Activated CD4-positive, alpha-beta memory T cell treated with anti-CD3 and anti-CD28 coated beads, Interleukin-2, amount 10 ng/mL, durations not matched to agents 7 days and 5 days (primary cell): ENCODE measurements at places on chromosomes 3 and 15.
A peak's percentile ranks its signal among the peaks of the same experiment; 100 is the strongest.

DNA sequence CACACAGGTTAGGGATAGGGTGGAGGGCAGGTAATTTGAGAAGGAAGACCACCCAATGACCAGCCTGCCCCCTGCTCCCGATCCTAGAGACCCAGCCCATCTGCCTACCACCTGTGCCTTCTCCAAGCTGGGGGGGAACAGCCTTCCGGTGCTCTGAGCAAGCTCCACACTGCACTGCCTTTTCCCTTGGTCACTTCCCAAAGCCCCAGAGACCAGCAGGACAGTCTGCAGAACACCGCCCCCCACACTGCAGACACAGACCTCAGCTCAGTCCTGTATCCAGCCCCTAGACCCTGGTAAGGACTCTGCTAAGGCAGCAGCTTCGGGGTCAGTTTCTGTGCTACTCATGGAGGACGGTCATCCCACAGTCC lies 156.9 kb downstream of the MEGF11 start:
- DNase-seq, result no peak

DNA sequence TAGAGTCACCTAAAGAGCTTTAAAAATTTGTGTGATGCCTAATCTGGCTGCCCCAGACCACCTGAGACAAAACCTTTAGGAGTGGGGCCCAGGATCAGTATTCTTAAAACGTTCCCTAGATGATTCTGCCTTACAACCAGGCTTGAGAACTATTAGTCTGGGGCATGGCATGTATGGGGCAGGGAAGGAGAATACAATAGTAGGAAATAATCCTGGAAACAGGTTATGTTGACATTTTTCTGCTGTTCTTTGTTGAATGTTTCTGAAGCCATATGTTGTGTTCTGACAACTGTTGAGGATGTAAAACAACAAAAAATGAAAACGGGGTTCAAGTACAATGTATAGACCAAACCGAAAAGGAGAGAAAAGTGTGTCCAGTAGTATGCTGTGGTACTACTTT lies 2.9 kb downstream of the GTF2E1 start:
- DNase-seq, result no peak

DNA sequence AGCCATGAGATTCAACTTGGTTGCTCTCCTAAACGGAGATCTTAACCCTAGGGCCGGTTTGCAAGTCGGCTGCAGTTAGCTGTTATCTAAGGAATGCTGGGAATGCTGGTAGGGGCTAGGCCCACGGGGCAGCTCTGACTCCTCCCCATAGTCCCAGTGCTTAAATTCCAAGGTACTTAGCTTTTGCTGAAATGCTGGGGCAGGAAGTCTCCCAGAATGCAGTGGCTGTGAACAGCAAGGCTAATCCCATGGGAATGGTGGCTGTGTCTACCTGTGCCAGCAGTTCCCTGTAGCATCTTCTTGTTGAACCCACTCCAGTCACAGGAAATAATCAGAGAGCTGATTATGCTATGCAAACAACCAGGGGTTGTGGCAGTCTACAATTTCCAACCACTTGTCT lies 102.5 kb upstream of the TJP1 start:
- DNase-seq, result no peak

DNA sequence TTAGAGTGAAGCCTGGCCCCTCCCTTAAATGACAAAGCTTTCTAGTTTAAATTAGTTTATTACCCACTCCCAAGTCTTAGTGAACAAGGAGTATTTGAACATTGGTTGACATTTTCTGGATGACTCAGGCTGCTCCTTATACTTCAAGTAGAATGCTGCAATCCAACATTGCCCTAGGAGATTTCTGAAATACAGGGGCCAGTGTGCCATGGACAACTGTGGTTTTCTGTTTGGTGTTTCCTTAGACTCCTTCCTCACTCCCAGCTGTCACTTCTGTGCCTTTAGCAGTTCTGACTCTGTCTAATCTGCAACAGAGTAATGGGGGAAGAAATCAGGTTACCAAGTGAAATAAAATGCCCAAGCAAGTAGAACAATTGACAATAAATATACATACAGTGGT lies 116.1 kb upstream of the P2RY1 start:
- DNase-seq, result no peak

- no peak for DNase-seq
These were observed 35.9 kb upstream of the PPP2R3A start for GRCh38 chr3:135929670-135930069.

GRCh38 chr3:94226078-94226477 lies 163.2 kb downstream of the NSUN3 start:
- DNase-seq, result no peak

GRCh38 chr15:50353975-50354837 lies 792 bp downstream of the GABPB1 start:
- peak; percentile 67 for DNase-seq

GRCh38 chr15:32957219-32957618 lies 237.3 kb downstream of the FMN1 start:
- DNase-seq, result no peak

DNA sequence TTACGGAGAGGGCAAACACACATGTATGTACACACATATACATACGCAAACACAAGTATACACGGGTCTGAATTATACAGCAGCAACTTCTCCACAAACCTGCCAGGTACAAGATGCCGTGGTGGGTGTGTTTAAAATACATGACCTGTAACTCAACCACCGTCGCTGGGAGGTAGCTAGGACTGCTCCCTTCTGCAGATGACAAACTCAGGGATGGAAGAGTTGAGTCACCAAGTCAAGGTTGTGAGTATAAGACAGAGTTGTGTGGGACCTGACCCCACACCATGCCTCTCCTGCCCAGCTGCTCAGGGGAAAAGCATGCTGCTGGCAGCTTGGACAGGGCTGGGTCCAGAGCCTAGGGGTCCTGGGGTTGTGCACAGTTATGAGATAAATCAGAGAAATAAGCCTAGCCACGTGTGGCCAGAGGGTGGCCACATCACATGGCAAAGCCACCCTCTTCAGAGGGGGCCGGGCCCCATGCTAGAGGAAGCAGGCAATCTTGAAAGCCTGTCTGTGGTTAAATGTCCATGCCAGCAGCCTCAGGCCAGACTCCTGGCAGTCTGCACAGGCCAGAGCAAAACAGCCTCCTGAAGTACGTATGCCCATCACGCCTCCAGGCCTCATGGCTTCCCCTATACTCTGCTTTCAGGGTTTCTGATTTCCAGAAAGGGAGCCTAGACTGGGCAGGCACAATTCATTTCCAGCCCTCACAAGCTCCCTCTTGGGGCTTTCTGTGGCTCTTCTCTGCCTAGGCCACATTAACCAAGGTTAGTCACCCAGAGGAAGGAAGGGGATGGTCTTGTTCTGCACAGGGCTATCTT lies 107.7 kb upstream of the RPL32 start:
- DNase-seq, result peak; percentile 54

DNA sequence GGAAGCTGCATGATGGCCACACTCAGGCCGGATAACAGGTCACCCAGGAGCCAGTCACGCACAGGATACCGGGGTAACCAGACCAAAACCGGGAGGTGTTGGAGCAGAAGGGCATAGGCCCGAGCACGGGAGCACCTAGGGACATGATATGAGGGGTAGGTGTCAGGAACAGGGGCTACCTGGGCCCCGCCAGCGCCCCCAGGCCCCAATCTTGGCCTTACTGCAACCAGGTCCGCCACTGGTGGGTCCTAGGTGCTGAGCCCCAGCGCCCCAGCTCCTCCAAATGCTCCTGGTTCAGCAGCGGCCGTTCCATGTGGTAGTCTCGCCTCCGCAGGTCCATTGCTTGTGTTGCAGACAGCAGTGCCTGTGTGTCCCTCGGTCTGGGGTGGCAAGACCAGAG lies 2.0 kb downstream of the SLC26A6 start:
- no peak for DNase-seq

- DNase-seq, result peak; percentile 87
These were observed 29.5 kb downstream of the CCDC12 start for GRCh38 chr3:46946856-46947545.

DNA sequence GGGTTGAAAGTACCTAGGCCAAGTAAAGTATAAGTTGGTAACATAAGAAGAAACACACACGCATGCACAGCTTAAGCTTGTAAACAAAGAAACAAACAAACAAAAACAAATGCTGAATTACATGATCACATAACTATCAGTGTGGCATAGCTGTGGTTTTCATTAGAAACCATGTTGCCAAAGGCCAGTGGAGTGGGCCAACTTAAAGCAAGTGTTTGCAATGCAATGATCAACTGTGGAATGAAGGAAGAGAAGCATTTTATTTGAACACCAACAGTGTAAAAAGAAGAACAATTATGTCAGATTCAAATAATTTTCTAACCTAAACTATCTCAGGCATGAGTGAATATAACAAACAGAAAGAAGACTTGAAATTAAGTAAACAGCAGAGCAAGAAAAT lies 199.4 kb upstream of the STRIT1 start:
- no peak for DNase-seq

DNA sequence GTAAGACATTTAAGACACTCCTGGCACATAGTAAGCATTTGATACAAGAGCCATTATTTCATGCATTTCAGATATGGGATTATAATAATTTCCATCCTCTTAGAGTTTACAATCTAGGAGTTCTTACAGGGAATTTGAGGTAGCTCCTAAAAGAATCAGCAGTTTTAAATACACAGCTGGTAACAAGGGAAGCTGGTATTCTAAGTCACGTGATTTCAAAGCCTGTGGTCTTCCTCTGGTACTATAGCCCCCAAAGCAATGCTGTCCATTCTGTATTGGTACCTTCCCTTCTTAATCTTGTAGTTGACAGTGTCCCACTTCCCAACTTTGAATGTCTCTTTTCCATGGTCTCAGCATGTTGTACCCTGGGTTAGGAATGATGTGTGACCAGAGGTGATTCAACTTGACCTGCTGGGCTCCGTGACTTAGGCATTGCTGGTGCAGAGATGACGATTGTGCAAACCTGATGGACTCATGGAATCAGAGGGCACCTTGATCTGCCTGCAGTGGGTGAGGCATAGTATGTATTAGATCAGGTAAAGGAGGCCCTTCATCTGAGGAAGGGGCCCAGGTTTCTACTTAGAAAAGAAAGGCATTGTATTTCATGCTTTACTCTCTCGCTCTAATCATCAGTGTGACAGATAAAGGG lies 122.9 kb downstream of the AKAP13 start:
- no peak for DNase-seq

DNA sequence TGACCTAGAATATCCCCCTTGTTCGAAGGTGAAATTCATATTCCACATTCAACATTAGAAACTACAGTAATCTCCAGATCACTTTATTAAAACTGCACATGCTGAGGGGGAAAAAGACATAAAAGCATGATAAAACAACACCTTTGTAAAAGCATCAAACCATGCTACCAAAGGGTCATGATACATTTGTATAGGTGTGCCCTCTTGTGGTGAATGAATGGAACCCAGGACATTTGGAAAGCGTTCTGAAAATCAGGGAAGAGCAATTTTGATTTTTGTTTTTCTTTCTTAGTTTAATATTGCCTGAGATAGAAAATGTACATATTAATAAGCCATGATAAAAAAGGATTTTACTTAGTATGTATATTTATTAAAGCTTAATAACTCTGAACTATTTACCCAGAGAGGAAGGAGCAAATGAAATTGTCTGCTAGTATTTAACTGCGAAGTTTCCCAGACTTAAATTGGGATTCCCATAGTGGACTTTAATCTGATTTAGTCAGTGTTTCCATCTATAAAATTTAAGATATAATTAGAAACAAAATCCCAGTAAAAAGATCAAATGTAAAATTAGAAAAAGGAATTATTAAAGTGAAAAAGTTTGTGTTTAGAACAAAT lies 105.8 kb upstream of the ARL6 start:
- DNase-seq, result no peak

GRCh38 chr3:71099997-71100719 lies 483.4 kb downstream of the FOXP1 start:
- no peak for DNase-seq

DNA sequence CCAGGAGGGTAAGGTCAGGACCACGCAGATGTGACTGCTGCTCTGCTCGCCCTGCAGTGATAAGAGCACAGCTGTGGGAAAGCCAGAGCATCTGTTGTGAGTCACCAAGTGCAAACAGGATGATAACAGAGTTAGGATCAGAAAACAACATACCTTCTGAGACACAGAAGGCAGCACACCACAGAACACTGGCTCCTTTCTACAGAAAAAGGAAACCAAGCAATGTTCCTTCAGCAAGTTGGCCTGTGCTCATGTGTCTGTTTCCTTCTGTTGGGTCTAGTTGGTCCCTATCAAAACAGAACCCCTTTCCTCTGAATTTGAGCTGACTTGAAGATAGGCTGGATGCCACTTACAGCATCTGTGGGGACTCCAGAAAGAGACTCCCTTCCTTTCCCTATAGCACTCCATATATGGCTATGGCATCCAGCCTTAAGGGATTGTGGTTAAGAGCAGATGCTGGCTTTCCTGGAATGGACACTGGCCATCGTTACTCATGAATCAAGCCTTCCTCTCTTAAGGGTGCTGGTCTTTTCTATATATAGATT lies 440.7 kb upstream of the THBS1 start:
- DNase-seq, result no peak

GRCh38 chr3:166809520-166809919 lies 570.6 kb downstream of the ZBBX start:
- DNase-seq, result no peak

GRCh38 chr3:60313951-60314461 lies 937.2 kb downstream of the FHIT start:
- DNase-seq, result no peak

GRCh38 chr3:139287557-139287956 lies 56.3 kb upstream of the MRPS22 start:
- no peak for DNase-seq

DNA sequence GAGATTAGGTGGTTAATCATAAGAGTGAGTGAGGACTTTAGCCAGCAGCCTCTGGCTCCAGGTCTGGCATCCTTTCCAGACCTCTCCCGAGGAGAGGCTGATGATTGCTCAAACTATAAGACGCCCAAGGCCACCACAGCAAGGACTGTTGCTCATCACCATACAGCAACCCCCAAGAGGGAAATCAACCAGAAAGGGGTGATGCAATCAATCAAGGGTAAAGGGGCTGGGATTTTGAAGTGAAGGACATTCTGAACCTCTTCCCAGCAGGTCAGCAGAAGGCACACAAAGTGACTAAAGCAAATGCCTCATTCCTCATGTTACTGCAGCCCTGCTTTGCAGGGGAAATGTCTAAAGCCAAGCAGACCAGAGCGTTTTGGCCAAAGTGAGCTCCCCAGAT lies 247.3 kb upstream of the IGF1R start:
- no peak for DNase-seq

DNA sequence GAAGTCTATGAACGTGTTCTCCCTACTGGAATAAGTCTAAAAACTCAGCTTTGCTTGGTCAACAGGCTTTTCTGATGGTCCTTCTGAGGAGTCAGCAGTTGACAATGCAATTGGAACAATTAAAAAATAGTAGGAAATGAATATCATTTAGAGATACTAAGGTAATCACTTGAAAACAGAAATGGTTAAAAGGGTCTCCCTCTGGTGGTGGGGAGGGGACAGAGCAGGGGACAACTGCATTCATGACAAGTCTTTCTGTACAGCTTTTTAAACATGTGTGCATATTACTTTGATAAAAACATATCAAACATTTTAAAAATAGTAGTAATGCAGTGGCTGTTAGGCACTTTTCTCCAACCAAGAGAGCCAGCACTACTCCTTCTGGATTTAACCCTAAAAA lies 119.9 kb upstream of the FHIT start:
- DNase-seq, result no peak

GRCh38 chr3:137514853-137515252 lies 249.3 kb upstream of the SOX14 start:
- DNase-seq, result no peak
